Left renal cortex interstitium (tissue), 4 donors: ENCODE measurements at places on chromosomes 13 and 19. TPM values are rescaled to one million over a fixed set of nuclear protein-coding genes. Genes with fewer than 3 reads are reported as not detected.

- no peak for DNase-seq
Measured at GRCh38 chr19:10896851-10897526, 25.6 kb downstream of the CARM1 start.

The SOX1 gene
- not detected for polyA plus RNA-seq

- no peak for DNase-seq
Measured at GRCh38 chr19:35587321-35587720, 1.3 kb downstream of the PMIS2 start.

DNA sequence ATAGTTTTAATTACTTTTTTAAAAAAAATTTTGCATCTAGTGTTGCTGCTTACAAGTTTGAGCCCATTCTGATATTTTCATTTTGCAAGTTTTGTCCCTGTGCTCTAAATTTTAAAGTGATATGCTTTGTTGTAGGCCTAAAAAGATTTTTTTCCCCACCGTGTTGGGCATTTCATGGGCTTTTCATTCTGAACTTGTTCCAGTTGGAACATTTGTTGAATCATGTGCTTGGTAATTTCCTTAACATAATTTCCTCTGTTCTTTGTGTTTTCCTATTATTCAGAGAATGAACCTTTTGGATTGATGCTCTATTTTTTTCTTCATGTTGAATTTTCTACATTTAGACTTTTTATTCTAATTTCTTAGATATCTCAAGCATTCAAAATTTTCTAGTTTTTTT, 206.4 kb upstream of the SPRY2 start:
- no peak for DNase-seq

The FBXL3 gene
- 66.1 TPM for polyA plus RNA-seq

DNA sequence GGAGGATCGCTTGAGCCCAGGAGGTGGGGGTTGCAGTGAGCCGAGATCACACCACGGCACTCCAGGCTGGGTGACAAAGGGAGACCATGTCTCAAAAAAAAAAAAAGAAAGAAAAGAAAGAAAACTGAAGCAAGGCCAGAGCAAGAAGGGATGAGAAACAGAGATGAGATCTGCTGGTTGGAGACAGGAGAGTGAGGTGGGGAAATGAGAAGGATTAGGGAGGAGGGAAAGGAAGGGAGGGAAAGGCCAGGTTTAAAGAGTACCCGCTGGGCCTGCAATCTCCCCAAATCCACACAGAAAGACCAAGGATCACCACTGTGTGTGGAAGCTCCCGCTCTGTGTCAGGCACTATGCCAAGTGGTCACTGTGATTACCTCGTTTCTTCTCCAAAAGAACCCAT, 16.3 kb upstream of the LYPD3 start:
- DNase-seq: no peak

The KLK3 gene
- polyA plus RNA-seq: 0.37 TPM

GRCh38 chr19:13092158-13092543, 10.5 kb downstream of the LYL1 start:
- DNase-seq: no peak

DNA sequence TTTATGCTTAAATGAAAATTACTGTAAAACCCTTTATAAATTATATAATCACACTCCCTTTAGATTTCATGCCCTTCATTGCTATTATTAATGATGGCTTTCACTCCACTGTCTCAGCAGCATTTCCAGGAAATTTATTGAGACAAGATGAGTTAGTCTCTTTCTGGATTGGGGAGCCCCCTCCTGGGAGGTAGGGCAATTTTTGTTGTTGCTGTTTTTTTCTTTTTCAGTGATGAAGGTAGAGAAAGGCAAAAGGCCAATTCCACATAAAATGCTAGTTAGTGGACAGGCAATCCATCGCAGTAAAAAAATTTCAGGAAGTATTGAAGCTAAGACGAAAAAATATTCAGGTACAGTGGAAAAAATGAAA, 80.2 kb downstream of the TEX26 start:
- DNase-seq: no peak

DNA sequence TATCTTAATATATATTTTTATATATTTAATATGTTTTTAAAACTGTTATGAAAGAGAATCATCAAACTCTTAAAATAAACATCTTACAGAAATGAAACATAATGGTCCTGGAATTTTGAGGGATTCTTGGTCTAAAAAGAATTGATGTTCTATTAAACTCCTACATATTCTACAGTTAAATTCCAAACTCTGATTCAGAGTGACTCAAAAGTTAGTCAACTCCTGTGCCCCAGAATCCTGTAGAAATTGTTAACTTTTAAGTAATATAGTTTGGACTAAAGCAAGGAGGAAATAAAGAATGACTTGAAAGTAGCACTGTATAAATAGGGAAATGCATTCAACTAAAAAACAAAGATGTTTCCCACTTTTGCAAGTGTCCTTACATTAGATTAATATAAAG, 47.7 kb downstream of the FNDC3A start:
- no peak for DNase-seq

GRCh38 chr13:21341637-21342422, 117.3 kb downstream of the ZDHHC20 start:
- DNase-seq: no peak

The RPL36 gene
- polyA plus RNA-seq: 735 TPM

The CLC gene
- polyA plus RNA-seq: 5.1 TPM

DNA sequence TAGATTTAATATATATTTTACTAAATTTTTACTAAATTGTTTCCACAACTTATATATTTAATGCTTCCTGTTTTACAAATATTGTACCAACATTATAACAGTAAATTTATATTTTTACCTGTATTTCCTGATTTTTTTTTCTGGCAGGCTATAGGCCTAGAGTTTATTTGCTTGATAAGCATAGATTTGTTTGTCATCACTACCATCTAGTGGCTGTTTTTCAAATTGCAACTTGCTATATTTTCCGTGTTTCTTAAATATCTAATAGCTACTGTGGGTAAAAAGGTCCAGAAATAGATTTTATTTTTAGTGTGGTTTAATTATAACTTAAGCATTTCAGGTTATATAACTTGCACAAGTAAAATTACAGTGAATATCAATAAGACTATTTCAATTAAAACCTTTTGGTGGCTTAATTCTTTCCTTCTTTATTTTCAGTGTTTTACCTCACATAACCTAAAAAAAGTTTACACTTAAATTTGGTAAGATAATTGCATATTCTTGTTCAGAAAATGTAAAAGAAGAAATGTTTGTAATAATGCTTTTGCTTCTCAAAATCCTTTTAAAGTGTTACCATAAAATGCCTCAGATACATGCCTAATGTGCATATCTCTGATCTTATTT, 60.6 kb downstream of the NDFIP2 start:
- no peak for DNase-seq

GRCh38 chr19:35170359-35171061, 16.0 kb downstream of the FXYD5 start:
- DNase-seq: no peak

GRCh38 chr19:39397360-39398296, 6.5 kb downstream of the MED29 start:
- no peak for DNase-seq

The IGFL1 gene
- not detected for polyA plus RNA-seq

The GNA15 gene
- polyA plus RNA-seq: 1.0 TPM

The IGSF23 gene
- 1.7 TPM for polyA plus RNA-seq
